NCI-H1105 (cell line): ENCODE measurements at places on chromosomes 7 and 10.

DNA sequence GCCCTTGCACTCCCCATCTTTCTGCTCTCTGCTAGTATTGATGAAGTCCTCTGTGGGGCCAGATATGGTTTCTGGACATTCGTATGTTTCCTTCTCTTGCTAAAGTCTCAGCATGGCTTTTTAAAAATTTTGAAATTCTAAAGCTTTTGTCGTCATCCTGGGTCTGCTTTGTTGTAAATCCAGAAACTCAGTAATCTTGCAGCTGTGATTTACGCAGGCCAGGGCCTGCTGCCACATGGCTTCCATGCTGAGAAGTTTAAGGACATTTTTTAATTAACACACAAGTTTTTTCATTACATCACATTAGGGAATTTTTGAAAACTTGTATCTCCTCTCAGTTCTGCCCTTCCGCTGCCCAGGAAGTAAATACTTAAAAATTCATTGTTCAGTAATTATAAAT lies 686.1 kb upstream of the IGFBP3 start:
- DNase-seq: no peak

- DNase-seq: no peak
Measured at GRCh38 chr10:90289037-90289436, 568.8 kb downstream of the HTR7 start.

- no peak for DNase-seq
Measured at GRCh38 chr7:133796782-133797745, 330.1 kb upstream of the LRGUK start.

DNA sequence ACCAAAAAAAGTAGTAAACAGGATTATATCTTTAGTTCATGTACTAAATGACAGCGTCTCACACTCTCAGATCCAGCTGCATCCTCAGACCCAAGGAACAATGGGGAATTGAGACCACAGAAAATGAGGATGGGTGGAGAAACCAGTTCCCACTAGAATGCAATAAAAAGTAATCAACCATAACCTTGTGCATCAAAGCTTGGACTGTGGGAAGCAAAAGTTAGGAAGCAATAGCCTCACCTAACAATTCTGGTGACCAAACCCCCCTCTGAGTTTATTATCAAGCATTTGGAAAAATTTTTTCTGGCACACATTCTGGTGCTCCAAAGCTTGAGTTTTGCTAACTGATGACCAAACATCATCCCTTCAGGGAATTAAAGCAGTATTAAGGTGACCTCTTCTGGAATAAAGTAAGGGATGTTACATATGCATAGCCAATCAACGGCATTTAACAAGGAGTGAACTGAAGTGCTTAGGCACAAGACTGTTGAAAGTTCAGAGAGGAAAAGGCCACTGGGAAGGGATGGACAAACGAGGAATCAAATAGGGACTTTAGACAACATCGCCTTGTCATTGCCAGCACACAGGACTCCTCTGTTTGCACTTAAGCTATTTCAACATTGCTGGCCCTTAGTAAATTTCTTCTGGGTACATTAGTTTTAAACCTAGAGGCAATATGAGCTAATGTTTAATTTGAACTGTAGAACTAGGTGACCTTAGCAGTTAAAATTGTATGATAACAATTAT lies 1.2 kb upstream of the MAT1A start:
- no peak for DNase-seq

DNA sequence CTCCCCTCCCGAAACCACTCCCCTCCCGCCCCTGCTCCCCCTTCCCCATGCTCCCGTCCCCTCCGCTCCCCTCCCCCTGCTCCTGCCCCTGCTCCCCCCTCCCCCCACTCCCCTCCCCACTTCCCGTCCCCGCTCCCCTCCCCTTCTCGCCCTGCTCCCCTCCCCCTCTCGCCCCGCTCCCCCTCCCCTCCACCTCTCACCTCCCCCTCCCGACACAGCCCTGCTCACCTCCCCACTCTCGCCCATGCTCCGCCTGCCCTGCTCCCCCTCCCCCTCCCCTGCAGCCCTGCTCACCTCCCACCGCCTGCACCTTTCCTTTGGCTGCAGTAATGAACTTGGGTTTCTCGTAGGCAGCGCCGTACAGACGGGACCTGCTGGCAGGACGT lies 49.9 kb upstream of the NKX6-2 start:
- no peak for DNase-seq

- DNase-seq: no peak
Measured at GRCh38 chr7:117669818-117670217, 190.0 kb downstream of the CFTR start.

GRCh38 chr7:79471699-79472098 lies 18.2 kb upstream of the MAGI2 start:
- no peak for DNase-seq

GRCh38 chr7:132045002-132045401 lies 488.6 kb upstream of the PODXL start:
- no peak for DNase-seq

GRCh38 chr10:64142395-64142794 lies 621.2 kb downstream of the REEP3 start:
- DNase-seq: no peak

DNA sequence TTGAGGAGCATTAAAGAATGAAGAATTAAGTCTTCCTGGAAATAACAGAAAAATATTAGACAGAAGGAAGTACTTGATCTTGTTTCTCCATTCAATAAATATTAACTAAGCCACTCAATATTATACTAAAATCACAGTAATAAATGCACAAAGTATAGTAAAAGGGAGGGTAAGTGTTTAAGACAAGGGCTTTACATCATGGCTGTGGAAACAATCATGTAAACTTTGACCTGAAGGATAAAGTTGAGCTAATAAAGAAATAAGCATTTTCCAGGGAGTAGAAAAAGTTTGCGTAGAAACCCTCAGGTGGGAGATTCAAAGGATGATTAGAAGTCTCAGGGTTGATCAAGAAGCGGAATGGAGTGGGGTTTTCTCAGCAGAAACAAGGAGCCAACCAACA lies 78.2 kb downstream of the SEMA3C start:
- no peak for DNase-seq

- DNase-seq: no peak
Measured at GRCh38 chr7:149245244-149245643, 5.8 kb downstream of the ZNF212 start.

GRCh38 chr10:49260644-49261296 lies 38.2 kb upstream of the C10orf71 start:
- no peak for DNase-seq
